ENCODE measurements at places on chromosomes 11 and 22.
A peak's percentile ranks its signal among the peaks of the same experiment; 100 is the strongest.

GRCh38 chr11:95599959-95600586 is 189.5 kb downstream of the FAM76B start:
- DNase-seq, result no peak

DNA sequence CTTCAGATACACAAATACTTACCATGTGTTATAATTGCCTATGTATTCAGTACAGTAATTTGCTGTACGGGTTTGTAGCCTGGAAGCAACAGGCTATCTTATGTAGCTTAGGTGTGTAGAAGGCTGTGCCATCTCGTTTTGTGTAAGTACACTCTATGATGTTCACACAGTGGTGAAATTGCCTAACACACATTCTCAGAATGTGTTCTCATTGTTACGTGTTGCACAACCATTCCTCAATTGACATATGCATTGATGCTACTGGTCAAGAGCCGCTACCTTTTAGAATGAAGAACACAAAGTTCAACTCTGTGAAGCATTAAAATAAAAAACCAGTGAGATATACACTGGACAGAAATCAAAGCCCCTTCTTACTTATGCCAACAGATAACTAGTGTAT is 26.7 kb downstream of the SVIP start:
- no peak for DNase-seq

DNA sequence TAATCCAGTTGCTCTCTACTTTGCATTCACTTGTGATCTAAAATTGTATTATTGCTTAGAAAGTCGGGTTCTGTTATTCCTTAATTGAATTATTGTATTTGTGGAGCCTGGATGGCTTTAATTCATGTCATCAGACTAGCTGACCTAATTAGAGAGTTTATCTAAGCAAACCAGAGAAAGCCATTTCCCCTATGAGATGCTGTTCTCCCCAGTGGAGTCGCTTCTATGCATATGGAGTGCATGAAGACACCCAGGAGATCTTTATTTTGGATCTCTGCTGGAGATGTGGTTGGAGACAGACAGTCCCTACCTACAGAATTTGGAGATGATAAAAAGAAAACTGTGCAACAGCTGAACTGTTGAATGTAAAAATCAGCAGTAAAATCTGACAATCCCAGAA is 45.2 kb upstream of the MYO18B start:
- no peak for DNase-seq

DNA sequence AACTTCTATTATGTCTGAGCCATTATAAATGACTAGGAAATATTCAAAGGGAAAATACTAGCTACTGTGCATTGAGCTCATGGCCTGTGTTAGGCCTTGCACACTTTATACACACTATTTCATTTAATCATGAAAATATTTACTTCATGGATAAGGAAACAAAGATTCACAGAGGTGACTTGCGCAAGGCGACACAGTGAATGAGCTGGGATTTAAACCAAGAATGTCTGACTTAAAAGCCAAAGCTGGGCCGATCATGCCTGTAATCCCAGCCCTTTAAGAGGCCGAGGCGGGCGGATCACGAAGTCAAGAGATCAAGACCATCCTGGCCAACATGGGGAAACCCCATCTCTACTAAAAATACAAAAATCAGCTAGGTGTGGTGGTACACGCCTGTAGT is 231.5 kb downstream of the MIAT start:
- DNase-seq, result no peak

DNA sequence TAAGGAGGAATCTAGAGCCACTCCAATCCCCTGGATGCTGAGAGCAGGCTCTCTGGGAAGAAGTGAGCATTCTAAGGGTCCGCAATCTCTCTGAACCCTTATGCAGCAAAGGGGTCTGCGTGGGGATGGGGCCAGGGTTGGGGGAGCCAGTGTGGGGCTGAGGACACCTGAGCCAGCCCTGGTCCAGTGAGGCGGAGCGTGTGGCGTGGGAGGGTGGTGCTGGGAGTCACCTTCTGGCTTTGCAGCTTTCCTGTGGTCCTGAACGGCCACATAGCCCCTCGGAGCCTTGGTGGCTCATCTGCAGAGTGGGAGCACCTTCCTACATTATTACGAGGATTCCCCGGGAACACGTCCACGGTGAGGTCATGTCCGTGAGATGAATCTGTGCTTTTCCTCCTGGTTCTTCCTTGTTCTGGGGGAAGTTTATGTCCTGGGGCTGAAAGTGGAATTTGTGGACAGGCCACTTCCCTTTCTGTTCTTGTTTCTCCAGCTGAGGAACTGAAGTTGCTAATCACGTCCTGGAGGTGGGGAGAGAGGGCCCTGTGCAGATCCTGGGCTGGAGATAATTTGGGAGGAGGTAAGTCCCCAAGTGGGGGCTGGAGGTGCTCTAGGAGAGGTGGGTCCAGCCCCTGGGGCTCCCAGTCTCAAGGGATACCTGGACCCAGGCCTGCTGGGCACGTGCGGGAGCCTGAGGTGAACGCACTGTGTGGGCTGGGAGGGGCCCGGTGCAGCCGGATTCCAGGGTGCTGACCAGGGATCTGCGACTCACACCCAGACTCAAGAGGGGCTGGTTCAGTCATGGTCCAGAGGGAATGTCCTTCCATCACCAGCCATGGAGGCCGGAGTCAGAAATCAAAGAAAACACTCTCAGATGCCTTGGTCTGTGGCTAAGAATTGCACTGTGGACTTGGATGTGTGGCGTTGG is 6.1 kb downstream of the MRGPRE start:
- DNase-seq, result no peak

DNA sequence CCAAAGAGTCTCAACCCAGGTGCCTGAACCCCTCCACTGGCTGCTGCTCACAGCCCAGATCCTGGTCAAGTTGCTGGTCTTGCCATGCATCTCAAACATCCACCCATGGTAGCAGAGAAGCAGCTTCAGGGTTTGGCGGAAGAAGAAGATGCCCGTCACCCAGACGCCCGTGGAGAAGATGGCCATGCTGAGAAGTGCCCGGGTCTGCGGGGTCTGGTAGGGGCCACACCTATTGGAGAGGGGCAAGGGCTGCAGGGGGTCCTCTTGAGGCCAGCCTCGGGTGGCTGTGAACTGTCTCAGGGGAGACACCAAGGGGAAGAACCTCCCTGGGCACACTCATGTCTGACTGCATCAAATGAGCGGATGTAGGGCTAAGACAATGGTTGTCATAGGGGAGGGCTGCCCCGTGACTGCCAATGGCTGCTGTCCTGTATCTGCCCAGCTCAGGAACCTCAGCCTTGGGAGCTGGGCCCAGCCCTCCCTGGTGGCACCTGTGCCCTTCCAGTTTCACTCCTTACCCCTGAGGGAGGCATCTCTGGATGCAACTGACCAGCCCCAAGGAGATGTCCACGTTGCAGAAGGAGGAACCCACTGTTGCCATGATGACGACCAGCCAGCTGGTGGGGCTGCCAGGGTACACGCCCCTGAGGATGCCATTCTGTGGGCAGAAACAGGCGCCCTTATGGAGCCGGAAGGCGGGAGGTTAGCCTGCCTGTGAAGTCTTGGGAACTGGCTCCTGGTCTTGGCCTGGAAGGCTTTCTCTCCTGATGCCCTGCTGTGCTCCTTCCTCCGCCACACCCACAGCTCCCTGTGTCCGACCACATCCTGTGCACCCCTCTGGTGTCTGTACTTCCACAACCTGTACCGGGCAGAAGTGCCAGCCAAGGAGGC is 1.2 kb downstream of the CPT1B start:
- DNase-seq, result no peak

- no peak for DNase-seq
Measured at GRCh38 chr22:27866135-27867084, 52.6 kb downstream of the PITPNB start.

DNA sequence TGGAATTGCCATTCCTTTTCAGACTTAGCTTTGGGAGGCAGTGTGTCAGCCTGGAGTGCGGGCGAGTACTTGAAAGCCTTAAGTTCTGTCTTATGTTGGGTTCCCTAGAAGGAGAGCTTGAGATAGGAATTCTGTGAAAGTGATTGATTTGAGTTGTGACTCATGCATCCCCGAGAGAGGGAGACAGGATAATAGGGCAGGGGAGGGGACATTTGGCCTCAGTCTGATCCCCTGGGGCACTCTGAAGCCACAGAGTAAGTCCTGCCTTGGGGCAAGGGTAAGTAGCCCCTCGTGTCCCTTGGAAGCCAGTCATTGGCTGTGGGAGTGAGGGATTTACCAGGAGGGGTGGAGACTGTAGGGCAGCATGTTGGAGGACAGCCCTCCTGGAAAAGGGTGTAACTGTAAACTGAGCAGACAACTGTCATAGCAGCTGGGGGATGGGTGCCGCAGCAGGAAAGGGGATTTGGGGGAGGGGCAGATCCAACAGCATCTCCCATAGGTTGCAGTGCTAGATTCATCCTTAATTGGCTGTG is 44.0 kb downstream of the KIAA1671 start:
- peak; percentile 68 for DNase-seq

DNA sequence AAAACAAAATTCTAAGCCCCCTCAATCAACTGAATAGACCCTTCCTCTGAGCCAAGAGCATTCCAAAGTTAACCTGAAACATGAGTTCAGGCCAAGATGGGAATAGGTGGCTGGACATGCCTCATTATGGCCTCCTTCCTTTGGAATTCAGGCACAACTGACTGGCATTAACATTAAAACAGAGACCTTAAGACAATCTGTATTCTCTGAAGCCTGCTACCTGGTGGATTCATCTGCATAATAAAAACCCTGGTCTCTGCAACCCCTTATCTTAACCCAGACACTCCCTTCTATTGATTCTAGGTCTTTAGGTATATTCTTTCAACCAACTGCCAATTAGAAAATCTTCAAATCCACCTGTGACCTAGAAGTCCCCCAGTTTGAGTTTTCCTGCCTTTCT is 66.3 kb downstream of the JRKL start:
- DNase-seq, result no peak

DNA sequence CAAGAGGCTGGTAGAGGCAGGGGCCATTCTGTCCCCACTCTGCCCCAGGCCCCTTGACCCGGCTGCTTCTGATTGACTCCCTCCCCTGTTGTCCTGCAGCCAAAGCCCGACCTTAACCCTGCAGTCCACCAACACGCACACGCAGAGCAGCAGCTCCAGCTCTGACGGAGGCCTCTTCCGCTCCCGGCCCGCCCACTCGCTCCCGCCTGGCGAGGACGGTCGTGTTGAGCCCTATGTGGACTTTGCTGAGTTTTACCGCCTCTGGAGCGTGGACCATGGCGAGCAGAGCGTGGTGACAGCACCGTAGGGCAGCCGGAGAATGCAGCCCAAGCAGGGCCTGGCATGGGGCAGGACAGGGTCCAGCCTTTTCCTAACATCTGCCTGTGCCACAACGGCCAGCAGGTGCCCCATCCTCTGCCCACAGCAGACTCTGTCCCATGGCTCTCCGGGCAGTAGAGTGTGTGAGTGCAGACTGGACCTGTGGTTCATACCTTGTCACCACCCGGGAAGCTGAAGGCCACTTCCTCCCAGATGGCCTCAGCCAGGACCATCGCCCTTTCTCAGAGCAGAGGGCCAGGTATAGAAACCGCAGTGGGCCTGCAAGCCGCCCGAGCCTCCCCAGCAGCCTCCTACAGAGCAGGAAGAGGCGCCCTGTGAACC is 26.8 kb upstream of the MGAT3 start:
- DNase-seq, result no peak

DNA sequence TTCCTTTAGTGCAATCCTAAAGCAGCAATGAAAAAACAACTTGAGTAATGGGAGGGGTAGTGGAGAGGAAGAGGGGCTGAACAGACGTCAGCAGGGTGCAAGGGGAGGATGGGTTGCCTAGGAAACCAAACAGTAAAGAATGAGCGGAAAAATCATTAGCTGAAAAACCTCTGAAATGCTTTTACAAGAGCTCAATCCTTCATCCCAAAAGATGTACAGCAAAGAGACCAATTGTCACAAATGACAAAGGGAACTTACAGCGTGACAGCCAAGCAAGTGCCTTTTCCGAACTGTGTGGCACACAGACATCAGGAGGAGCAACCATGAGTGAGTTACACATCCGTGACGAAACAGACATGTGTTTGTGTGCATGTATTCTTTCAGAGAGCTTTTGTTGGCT is 104.6 kb downstream of the SIK3 start:
- no peak for DNase-seq

DNA sequence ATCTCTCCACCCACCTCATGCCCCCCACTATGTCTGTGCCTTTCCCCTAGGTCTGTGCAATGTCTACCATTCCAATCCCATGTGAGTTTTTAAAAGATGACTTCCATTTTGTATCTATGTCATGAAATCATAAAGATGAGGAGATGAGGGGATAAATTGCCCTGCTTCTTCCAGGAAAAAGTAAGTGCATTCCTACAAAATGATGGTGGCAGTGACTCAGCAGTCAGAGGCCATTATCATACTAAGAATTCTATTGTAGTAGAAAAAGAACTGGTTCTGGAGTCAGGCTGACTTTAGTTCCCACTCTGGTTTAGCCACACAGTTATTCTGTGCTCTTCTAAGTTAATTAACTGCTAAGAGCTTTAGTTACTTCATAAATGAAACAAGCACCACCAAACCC is 89.6 kb upstream of the API5 start:
- no peak for DNase-seq

DNA sequence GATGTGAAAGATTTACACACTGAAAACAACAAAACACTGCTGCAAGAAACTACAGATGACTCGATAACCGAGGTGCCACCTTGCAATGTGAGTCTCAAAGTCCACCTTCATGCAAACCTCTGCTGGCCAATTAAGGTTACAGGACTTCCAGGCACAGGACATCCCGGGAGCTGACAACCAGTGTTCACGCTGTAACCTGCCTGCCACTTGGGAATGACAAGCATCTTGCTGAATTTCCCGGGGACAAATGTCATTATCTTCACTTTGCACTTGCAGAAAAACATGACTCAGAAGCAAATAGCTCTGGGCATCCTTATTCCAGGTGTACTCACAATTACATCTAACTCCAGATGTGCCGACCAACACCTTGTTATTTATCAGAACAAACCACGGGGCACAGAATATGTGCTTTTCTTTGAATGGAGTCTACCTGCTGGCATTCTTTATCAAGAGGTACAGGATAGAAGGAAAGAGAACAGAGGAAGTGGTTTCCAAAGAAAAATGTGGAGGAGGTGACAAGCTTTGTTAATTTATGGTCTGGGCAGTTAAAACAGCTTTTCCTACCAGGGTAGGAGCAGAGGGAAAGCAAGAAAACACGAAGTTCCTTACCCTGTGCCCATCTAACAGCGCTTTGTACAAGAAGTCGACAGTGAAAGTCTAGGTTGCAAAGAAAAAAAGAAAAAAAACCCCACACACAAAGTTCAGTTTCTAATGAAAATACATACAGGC is 72.3 kb downstream of the SHANK2 start:
- peak; percentile 33 for DNase-seq

DNA sequence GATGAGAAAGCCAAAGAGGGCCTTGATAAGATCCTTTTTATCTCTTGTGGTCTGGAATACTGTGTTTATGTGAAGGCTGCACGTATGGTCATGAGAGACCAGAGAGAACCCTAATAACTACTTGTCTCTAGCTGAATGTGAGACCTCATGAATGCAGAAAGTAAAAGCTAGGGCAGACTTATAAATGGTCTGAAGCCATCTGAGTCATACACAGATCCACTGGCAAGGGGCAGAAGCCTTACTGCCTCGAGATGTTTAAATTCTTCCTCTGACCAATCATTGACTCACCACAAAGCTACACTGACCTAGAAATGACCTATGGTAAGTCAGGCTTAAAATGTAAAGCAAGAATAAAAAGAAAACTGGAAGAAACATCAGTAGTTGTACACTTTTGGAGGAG is 22.7 kb upstream of the OR4B1 start:
- DNase-seq, result no peak

- DNase-seq, result no peak
Measured at GRCh38 chr22:36884349-36885158, 23.7 kb downstream of the NCF4 start.

GRCh38 chr22:32430352-32430751 is 18.3 kb upstream of the RTCB start:
- DNase-seq, result no peak
